ENCODE measurements at places on chromosomes 7 and 10. TPM values are rescaled to one million over a fixed set of nuclear protein-coding genes. Genes with fewer than 3 reads are reported as not detected.

Gene FKBP6
- not detected for total RNA-seq

Gene SLC39A12
- total RNA-seq: not detected

Gene GTF2IRD1
- total RNA-seq: 59.4 TPM

Gene SHH
- not detected for total RNA-seq

Gene PDK4
- not detected for total RNA-seq

Gene SAP25
- 8.0 TPM for total RNA-seq

Gene SLC13A1
- not detected for total RNA-seq

Gene MAT1A
- total RNA-seq: not detected

Gene CNPY1
- not detected for total RNA-seq

Gene SERPINE1
- not detected for total RNA-seq

Gene GRID2IP
- total RNA-seq: 0.66 TPM

Gene IL2RA
- not detected for total RNA-seq

Gene SKIDA1
- 1.3 TPM for total RNA-seq

Gene CFAP43
- 0.44 TPM for total RNA-seq

Gene PRR15
- not detected for total RNA-seq

Gene CPSF4
- total RNA-seq: 106 TPM

Gene ATRNL1
- 35.9 TPM for total RNA-seq

Gene ITIH2
- total RNA-seq: not detected

Gene OR13A1
- total RNA-seq: 0.44 TPM

Gene UCMA
- total RNA-seq: not detected

Gene WNT2
- total RNA-seq: not detected

Gene NAT16
- total RNA-seq: 2.4 TPM

Gene WNT8B
- total RNA-seq: not detected

Gene PSAP
- total RNA-seq: 737 TPM

Gene GNGT1
- total RNA-seq: not detected

Gene HYAL4
- not detected for total RNA-seq

Gene HTRA1
- total RNA-seq: 1.4 TPM

Gene GSDME
- total RNA-seq: 12.7 TPM

Gene ANKRD30A
- not detected for total RNA-seq

All from glutamatergic neuron (in vitro differentiated cells).